ENCODE measurements at places on chromosomes 13 and 19.

DNA sequence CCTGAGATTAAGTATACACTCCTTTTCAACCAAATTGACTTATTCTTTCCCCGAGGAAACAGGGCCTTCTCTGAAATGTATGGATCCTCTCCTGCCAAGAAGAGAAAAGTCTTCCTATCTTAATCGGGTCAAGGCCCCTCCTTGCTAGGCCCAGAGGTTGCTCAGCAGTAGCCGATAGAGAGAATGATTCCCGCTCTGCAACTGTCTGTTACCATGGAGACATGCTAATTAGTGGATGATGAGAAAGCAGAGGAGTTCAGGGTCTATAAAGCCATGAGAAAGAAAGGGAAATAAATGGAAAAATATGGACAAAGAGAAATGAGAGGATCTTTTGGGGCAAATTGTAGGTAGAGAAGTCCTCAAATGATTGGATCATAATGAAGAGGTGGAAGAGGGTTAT, 103.5 kb downstream of the POU4F1 start:
- no peak for DNase-seq

DNA sequence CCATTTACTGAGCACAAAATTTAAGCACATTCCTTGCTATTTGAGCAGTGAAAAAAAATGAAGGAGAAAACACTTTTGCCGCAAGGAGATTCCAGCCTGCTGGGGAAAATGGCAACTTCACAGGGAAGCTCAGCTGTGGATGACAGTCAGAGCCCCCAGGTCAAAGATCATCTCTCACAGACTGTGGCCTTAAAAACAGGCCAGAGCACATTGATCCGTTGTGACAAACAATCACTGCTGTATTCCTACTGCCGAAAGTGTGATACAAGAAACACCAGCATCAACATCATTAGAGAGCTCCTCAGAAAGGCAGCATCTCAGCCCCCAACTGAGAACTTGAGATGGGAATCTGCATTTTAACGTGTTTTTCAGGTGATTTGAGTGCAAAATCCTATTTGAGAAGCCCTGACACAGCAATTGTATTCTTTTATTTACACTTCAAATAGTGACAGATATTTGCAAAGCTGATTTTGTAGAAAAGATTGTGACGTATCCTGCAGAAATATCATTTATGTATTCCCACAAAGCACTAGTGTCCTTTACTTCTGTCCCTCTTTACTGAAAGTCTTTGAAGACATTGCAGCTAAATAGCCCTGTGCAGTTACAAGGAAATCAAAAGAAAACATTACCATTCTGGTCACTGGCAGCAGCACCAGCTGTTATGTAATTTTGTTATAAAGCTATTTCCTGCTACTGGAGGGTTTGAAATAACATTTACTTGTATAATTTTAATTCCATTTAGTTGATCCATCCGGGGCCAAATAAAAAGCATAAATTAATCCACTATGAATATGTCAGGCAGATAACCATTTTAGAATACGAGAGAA, 652.0 kb downstream of the LIG4 start:
- DNase-seq = no peak

GRCh38 chr19:45117167-45117594, 24.2 kb downstream of the PPP1R37 start:
- peak; percentile 49 for DNase-seq

- no peak for DNase-seq
These were observed 220.8 kb downstream of the COG6 start for GRCh38 chr13:39876258-39876657.

DNA sequence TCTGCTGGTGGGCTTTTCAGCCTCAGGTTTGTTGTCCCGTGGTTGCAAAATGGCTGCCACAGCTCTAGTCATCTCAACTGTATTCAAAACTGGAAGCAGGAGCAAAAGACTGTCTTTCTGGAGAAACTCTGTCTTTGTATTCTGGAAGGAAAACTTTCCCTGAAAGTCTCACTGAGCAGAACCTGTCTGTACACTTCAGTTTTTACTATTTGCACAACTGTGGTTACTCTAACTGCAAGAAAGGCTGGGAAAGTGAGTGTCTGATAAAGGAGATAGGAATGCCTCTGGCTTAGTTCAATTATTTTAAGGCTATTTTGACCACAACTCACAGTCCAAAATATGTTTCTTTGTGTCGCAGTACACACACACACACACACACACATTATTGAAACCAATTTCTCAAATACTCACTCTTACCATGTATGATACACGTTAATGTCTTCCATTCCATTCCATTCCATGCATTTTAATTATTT, 49.7 kb upstream of the EHD2 start:
- no peak for DNase-seq

- DNase-seq = no peak
These were observed 48.3 kb upstream of the ATP12A start for GRCh38 chr13:24631922-24632321.

DNA sequence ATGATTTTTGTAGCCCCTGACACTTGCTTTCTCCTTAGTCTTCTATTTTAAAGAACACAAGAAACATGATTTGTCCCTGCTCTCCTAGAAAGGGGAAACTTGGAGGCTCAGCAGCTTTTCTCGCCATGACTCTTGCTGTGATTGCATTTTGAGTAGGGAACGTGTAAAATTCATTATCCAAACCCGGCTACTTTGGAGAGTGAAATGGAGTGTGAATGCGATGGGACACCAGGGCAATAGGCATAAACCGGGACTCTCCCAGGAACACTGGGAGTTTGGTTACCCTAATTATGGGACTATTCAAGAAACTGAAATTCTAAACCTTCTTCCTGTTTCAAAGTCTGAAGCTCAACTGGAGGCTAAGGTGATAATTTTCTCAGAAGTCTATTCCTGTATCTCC, 181.7 kb upstream of the RFC3 start:
- no peak for DNase-seq

DNA sequence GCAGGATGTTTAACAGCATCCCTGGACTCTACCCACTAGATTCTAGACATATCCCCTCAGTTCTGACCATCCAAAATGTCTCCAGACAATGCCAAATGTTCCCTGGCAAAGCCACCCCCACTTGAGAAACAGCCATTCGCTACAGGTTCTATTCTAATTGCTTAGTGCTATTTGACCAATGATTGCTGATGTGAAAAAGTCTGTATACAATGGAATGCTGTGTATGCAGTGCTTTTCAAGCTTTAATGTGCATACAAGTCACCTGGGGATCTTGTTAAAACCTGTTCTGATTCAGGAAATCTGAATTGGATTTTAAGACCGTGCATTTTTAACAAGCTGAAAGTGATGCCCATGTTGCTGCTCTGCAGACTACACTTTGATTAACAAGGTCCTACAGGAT, 331.8 kb upstream of the KLF12 start:
- DNase-seq = no peak

DNA sequence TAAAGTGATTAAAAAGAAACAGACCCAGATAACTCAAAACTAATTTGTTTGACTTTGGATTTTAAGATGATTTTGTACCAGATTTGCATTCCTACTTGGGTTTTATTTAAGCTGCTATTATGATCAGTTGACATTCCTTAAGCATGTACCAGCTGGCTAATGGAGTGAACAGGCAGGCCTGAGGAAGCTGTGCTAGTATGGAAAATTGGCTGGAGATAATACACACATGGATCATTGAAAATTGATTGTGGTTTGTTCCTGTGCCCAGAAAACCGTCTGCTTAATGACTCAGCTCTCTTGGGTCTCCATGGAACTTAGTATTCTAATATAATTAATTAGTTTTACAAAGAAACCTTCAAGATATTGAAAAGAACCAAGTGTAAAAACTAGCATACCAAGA, 22.6 kb downstream of the POLR1D start:
- no peak for DNase-seq

- DNase-seq = no peak
These were observed 11.9 kb downstream of the SNRPA start for GRCh38 chr19:40762754-40763470.

GRCh38 chr13:42277618-42278276, 5.8 kb downstream of the AKAP11 start:
- no peak for DNase-seq

- no peak for DNase-seq
These were observed 655 bp downstream of the DENND1C start for GRCh38 chr19:6480848-6481415.

DNA sequence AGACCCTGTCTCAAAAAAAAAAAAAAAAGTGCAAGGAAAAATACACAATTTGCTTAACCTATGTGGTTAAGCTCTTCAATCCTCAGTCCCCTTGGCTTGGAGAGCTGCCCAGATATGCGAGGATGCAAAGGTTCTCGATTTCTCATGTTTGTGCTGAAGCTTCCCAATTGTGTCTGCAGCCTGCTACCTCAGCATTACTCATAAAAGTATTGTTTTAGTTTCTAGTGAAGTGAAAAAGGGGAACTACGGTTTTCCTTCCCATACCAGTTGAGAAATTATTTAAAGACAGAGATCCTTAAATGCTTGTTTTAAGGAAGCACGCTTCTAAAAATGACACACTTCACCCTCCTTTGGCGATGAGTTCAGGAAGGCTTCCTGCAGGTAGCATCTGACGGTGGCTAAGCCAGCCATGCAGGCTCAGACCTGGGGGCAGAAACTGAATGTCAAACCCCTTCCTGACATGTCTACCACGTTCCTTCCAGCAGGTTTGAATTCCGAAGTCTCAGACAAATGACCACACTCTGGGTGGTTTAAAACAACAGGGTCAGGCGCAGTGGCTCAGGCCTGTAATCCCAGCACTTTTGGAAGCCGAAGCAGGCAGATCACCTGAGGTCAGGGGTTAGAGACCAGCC, 47.9 kb downstream of the RUBCNL start:
- DNase-seq = no peak

- no peak for DNase-seq
These were observed 17.4 kb upstream of the ZNF543 start for GRCh38 chr19:57302727-57303401.

- no peak for DNase-seq
These were observed 755.1 kb downstream of the PCDH9 start for GRCh38 chr13:66475061-66475460.

- no peak for DNase-seq
These were observed 888.3 kb downstream of the PCDH9 start for GRCh38 chr13:66341635-66342377.

DNA sequence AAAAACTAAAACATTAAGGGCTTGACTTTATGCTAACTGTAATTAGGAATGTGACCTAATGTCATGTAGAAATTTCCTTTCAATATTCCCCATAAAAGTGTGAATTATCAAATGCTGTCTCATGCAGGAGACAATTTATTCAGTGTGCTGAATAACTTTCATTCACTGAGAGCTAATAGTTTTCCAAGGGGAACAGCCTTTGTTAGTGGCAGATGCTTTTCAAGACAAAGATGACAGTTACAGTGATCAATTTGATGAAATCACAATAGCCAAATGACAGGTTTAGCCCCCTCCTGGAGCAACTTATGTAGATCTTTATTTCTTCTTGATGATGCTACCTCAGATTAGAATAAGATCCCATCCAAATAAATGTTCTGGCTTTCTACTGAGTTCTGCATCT, 275.5 kb downstream of the ITGBL1 start:
- no peak for DNase-seq

DNA sequence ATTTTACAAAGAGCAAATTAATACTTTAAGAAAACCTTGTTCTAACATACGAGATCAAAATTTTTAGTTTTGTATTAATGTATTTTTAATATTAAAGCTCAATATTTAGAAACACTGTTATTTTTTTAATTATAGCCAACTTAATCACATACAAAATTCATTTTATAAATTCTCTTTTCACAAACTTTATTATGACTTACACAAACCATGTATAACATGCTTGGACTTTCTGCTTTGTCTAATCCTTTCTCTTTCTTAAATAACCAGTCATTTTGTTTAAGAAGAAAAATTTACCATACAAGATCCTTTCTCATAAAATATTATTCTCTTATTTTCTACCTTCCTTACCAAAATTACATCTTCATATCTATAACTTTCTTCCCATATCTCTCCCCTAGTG, 62.2 kb downstream of the CYSLTR2 start:
- DNase-seq = no peak

GRCh38 chr13:28485996-28486543, 8.9 kb downstream of the FLT1 start:
- no peak for DNase-seq

DNA sequence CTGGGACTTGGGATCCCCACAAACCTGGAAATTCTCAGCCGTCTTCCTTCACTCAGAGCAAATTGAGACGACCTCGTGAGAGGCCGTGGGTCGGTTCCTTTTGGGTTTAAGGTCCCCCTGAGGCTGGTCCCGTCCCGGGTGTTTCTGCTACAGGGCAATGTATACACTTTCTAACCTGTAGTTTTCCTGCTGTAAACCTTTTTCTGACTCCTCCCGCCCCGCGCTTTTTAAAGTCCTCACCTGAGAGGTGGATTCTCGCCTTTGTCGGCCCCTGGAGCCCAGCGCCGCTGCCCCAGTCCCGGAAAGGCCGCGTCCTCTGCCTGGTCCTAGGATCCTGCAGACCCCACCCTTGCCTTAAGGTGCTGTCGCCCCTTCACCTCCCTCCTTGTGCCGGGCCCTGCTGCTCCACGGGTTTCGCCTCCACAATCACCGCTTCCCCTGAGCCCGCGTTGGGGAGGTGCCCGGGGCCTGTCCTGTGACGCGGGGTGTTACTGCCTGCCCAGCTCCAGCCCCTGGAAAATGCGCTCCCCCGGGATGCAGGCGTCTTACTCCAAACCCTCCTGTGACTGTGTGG, 391 bp downstream of the ZNF761 start:
- DNase-seq = peak; percentile 9

GRCh38 chr19:51025401-51025800, 1.0 kb downstream of the KLK11 start:
- no peak for DNase-seq

- no peak for DNase-seq
These were observed 15.4 kb downstream of the CERS4 start for GRCh38 chr19:8224394-8225145.

DNA sequence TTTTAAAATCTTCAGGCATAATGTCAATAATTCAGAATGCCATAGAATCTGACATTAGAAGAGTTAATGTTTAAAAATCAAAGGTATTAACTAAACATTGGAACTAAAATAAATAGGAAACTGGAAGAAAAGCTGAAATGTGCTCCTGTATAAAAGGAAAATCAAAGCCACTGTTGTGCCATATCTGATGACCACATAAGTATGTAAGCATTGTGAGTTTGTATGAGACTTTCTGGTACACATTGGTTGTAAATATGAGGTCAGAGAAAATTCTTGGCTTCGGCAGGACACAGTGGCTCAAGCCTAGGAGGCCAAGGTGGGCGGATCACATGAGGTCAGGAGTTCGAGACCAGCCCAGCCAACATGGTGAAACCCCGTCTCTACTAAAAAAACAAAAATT, 48.3 kb upstream of the INTS6 start:
- no peak for DNase-seq

DNA sequence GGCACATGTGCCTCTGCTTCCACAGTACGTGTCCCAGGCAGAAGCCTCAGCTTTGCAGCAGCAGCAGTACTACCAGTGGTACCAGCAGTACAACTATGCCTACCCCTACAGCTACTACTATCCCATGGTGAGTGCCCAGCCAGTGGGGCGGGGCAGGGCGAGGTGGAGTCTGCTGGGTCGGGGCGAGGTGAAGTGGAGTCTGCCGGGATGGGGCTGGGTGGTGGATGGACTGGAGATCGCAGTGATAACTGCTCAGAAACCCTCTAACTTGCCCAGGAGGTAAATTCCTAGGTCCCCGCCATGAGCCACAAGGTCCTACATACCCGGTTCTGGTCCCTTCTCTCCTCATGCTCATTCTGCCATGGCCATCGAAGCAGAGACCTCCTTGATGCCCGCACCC, 3.6 kb downstream of the LENG8 start:
- no peak for DNase-seq
